Heart right ventricle (tissue), 16 donors: ENCODE measurements at places on chromosomes 7 and 10. TPM values are rescaled to one million over a fixed set of nuclear protein-coding genes. Genes with fewer than 3 reads are reported as not detected.

DNA sequence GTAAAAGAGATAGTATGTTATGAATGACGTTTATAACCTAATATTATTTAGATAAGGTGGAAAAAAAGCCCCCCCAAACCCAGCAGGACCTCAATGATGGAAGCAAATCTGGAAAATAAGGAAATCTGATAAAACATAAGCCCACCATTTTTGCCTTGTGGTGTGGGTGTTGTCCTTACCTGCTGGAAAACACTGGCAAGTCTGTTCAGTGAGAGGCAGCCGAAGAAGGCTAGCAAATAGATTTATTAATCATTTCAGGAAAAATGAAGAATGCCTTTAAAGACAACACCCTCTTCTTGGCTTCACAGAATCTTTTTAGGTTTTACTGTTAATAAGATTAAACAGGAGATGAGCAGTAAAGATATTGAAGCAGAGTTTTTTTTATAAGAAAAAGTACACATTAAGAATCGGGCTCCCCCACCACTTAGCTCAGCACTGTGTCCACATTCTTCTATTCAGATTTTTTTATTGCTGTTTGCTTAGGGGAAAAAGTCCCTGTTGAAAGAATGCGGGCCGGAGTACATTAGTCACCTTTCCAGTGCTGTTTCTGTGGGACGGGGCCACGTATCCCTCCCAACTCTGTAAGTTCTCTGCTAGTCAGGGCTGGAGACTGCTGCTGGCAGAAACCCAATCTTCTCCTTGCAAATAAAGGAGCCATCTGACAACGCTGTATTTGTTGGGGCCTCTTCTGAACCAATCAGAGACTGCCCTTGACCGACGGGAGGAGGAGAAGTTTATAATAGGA, 104.1 kb downstream of the EVX1 start:
- peak; percentile 7 for DNase-seq

DNA sequence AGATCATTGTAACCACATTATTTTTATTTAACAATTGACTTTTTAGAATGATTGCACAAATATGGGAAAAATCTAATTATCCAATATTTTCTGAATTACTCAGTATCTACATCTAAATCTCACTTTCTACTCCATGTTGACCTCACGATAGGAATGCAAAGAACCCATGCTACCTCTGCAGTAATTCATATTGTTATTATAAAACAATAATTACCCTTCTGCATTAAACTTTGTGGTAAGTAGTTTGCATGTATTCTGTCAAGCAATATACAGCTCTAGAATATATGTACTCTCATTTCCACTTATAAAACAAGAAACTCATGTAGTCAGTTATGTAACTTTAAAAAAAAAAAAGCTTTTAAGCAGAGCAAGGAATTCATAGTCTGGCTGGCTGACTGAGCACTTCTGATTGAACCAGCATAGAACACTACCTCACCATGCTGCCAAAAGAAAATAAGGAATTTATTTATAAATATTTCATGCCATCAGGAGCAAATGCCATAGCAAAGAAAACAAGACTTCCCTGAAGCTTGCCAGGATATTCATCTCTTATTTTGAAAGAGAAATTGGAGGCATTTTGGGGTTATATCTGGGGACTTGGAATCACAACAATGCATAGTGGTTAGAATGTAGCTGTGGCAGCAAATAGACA, 895.7 kb downstream of the XPNPEP1 start:
- no peak for DNase-seq

FAM241B gene
- 3.7 TPM for polyA plus RNA-seq

AVL9 gene
- polyA plus RNA-seq, result 6.7 TPM

HTR7 gene
- not detected for polyA plus RNA-seq

DNA sequence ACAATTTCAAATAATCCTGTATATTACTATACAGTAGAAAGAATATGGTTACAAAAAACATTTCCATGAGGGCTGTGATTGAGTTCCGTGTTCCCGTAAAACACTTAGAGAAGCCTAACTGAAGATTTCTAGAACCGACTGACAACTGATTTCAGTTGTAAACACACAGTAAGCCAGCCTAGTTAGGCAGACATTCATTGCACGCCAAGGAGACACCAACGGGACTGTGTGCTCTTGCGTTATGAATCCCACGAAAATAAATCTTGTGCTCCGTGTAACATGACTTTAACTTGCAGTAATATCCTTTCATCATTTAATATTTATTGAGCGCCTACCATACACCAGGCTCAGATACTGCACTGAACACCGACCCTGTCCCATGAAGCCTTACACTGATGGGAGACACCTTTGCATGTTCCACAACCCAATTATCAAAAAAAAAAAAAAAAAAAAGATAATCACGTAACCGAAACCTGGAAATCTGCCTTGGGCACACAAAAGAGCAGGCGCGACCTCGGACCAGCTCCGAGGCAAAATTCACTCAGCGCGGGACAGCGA, 420 bp upstream of the KLHL7 start:
- DNase-seq, result no peak

DNA sequence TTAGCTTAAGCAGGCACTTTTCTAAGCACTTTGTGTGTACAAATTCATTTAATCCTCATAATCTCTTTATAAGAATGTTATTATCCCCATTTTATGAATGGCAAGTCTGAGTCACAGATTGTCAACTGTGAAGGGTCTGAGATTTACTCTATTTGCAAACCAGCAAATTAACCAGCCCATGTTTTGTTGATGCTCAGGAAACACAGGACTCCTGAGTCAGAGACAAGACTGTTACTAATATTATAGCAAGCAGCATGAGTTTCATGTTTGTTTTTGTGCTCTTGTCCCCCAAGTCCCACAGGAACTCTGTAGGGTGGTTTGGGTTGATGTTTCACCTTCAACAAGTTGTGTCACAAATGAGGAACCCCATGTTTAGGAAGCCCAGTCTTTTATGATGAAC, 182.0 kb upstream of the PPP1R3A start:
- DNase-seq, result no peak

DNA sequence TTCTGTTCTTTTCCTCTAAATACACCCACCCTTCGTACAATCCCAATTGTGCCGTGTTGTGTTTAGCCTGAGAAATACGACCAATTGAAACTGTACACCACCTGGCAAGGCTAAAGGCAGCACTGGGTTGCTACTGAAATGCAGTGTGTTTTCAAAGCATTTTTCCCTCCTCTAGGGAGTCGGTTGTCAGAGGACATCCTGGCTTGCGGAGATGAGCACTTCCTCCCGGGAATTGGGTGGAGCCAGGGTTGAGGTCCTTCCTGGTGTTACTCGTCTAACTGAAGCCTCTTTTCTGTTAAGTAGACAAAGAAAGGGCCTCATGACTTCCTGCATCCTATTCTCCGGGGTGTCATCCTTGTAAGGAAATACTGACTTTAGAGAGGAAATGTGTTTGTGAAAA, 133.5 kb downstream of the MTPAP start:
- peak; percentile 65 for DNase-seq

RHBDD2 gene
- polyA plus RNA-seq, result 48.1 TPM

DNA sequence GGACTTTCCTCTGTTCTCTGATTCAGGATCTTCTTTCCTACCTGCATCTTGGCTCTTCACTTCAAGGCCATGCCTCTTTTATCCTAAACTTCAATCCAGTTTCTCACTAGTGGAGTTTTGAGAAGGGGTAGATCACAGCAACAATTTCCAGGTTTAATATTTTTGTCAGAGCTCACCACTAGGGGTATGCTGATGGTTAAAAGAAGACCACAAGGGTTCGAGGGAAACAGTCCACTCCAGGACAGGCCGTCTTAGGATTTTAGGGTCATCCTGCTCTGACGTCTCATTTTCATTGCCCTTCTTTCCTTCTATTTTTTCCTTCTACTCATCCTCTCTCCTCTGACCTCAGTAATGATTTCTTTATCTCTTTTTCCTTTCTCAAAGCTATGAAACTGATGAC, 11.3 kb downstream of the STAG3 start:
- no peak for DNase-seq

DNA sequence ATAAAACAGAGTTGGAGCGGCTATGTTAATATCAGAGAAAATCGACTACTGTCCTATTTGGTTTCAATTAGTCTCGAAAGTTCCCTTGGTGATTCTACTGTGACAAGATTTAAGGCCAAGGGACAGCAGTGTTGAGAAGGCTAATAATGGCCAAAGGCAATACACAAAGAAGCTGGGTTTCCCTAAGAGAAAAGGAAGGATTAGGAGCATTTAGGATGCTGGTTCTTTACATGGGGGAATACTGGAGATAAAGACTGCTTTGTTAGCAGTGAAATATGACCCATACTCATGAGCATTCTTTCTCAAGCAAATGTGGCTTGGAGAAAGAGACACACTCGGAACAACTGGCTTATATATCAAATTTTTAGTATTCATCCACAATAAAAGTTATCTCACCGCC, 32.2 kb downstream of the IQUB start:
- DNase-seq, result no peak

RFC2 gene
- 18.5 TPM for polyA plus RNA-seq

DNA sequence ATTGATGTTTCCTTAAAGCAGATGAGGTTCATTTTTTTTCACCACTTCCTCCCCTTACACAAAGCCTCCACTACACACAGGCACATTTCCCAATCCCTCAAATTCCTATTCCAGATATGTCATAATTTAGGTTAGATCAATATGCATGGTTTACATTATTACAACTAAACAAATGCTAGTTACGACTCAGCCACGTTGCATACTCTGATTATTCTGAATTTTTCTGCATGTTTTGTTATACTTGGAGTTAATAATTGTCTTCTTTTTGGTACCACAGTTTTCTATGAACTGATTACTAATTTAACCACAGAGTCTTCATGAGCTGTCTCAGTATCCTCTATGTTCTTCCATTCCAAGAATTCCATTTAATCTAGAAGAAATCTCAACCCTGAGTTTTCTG, 4.4 kb upstream of the BICC1 start:
- no peak for DNase-seq

CUBN gene
- polyA plus RNA-seq, result 0.37 TPM

- DNase-seq, result no peak
These were observed 283.8 kb downstream of the C7orf25 start for GRCh38 chr7:42628054-42628453.

DNA sequence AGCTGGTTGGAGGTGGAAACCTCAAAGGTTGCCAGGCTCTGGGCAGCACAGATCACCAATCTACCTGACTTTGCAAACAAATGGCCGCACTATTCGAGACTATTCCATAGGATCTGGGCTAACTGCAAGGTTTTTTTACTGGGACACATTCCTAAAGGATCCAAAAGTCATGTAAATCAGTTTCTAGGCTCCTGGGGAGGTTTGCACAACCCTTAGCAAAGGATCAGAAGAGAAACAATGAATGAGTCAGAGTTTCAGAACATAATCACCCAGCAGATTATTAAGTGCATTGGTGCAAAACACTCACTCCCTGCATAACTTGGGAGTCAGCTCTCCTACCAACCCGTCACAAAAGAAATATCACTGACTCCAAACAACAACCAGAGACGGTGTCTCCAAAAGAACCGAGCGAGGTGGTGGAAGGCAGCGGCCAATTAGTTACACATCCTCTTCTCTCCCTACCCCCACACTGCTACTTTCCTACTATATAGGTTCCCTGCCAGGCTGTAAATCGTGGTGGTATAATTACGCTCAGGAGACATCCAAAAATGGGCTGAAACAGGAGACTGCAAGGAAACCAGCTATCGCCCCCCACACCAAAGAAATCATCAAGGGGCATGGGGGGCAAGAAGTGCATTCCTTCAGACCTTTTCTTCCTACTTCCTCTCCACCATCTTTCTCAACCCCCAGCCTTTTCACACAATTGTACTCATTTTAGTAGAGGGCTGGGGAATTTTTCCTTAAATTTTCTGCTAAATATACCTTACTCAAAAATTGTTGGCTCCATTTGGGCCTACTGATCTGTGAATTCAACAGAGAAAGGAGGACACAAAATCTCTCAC, 3.2 kb downstream of the UBE2H start:
- peak; percentile 21 for DNase-seq

DNA sequence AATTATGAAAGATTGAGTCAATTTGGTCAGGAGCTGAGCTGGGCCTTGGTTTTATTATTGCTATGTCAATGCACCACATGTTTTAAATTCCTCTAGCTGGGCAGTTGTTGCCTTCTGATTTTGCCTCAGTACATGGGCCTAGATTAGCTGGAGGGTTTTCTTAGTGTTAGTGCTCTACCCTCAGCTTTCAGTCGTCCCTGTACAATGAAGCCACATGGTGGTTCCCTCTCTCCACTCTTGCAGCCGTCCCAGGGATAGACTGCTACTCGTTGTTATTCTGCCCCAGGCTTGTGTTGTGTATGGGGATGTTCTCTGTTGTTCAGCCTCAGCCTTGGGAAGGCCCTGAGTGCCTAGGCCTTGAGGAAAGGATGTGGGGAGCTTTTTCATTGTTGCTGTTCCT, 37.0 kb downstream of the NHLRC2 start:
- peak; percentile 13 for DNase-seq

DNA sequence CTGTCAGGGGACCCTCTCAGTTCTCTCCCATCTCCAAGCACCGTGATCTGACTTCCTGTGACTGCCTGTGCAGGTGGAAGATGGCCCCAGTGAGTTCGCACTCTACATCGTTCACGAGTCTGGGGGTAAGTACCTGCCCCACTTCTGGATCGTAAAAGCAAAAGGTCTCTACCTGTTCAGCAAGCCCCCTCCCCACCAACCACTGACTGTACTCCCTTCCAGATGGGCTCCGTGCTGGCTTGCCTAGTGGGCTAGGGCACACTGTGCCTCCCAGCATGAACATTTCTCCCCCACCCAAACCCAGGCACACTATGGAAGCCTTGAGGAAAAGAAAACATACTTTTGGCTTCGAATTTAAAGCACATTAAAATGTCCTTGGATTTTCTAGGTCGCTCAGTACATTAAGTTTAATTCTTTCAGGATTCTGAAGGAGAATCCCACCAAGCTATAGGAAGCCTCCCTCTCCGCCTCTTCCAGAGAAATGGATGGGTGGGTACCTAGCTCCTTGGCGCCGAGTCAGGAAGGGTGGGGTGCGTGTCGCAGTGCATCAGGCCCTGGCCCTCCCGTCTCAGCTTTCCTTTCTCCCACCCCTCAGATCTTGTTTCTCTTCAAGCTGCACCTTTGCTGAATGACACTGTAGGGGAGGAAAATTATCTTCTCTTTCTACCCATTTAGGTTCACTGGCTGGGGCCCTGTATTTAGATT, 11.0 kb upstream of the ZNF22 start:
- no peak for DNase-seq

GRCh38 chr10:12287772-12288171, 61.6 kb upstream of the CAMK1D start:
- DNase-seq, result no peak

PRR15 gene
- 0.42 TPM for polyA plus RNA-seq

PIK3AP1 gene
- polyA plus RNA-seq, result 1.0 TPM

DNA sequence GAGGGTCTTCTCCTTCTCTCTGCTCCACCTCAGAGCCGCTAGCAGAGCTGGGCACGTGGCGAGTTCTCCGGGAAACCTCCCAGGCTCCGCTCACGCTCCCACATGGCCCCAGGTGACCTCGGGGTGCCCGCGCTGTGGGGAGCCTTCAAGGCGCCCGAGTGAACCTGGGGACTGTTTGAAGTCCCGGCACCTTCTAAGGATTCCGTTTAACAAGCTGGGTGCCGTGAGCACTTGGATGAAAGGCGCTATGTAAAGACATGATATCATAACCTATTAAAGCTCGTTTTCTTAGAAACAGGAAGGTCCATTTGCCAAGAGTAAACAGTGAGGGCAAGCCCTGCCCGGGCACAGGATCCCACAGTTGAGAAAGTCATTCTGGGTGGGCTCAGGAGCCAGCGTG, 15.8 kb upstream of the MYL10 start:
- DNase-seq, result no peak

- DNase-seq, result no peak
These were observed 77.0 kb upstream of the PHYHIPL start for GRCh38 chr10:59099481-59099880.

SLF2 gene
- 17.3 TPM for polyA plus RNA-seq

CYP26C1 gene
- polyA plus RNA-seq, result not detected

GRCh38 chr7:5681979-5682546, 99.4 kb downstream of the RNF216 start:
- DNase-seq, result no peak
